WTC11 (cell line): ENCODE measurements at places on chromosomes 5 and 9. TPM values are rescaled to one million over a fixed set of nuclear protein-coding genes. Genes with fewer than 3 reads are reported as not detected.

DNM1 gene
- 79.0 to 105 TPM (median 92.4 TPM) in 3 replicates for total RNA-seq

EGR1 gene
- total RNA-seq: 15.7 to 30.0 TPM (median 28.5 TPM) in 3 replicates

DOCK8 gene
- 2.6 to 3.2 TPM (median 2.7 TPM) in 3 replicates for total RNA-seq

TBC1D13 gene
- 20.8 to 23.2 TPM (median 21.6 TPM) in 3 replicates for total RNA-seq

MRRF gene
- total RNA-seq: 36.1 to 42.3 TPM (median 38.8 TPM) in 3 replicates

CENPK gene
- total RNA-seq: 33.8 to 37.5 TPM (median 36.6 TPM) in 3 replicates

NRG2 gene
- total RNA-seq: 0.44 to 0.73 TPM (median 0.46 TPM) in 3 replicates

PCDHB13 gene
- 2.2 to 2.9 TPM (median 2.6 TPM) in 3 replicates for total RNA-seq

OR1Q1 gene
- not detected in 3 replicates for total RNA-seq

CYLC2 gene
- not detected in 3 replicates for total RNA-seq
